ENCODE measurements at places on chromosomes 12 and 14.

DNA sequence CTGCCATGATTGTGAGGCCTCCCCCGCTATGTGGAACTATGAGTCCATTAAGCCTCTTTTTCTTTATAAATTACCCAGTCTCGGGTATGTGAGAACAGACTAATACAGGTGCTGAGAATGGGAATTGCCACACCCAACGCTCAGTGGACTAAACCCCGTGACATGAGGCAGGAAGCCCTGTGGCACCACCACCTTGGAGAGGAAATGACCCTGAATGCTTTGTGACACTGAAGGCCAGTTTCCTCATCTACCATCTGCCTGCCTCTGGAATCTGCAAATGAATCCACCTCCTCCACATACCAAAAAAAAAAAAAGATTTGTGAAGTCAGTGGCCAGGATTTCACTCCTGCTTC, 41.6 kb downstream of the NT5DC3 start:
- DNase-seq = no peak

GRCh38 chr12:111175396-111176094, 193.3 kb downstream of the PHETA1 start:
- no peak for DNase-seq

DNA sequence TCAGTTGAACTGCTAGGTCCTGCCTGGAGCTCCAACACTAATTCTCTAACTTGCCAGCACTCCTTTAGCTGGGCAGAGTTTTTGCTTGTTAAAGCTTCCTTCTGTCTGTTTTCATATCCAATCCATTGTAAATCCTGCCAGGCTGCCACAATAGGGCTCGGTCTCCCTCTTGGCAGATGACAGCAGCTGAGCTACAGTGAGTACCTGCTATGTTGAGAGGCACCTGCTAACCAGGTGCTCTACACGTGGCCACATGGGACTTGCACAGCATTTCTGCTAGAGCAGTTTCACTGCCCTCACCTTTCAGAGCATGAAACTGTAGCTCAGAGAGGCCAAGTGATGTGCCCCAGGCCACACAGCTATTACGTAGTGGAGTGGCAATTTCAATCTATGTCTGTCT, 106.6 kb upstream of the NOS1 start:
- DNase-seq = no peak

DNA sequence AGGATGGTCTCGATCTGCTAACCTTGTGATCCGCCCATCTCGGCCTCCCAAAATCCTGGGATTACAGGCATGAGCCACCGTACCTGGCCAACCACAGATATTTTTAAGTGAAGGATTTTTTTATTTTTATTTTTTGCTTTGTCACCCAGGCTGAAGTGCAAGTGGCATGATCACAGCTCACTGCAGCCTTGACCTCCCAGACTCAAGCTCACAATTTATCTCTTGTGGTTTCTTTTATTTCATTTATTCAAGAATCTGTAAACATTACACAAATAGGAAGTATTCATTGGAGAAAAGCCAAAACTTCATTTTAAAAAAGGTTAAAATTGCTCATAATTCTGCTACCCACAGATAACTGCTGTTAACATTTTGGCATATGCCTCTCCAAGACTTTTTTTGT, 13.3 kb downstream of the MOAP1 start:
- DNase-seq = no peak

Measured in GM20000 (cell line).